ENCODE measurements at places on chromosomes 5 and 9.

- no peak for DNase-seq
Observed at GRCh38 chr5:54090495-54091120, 219.8 kb downstream of the ARL15 start.

GRCh38 chr9:131464354-131465000 is 38.2 kb upstream of the POMT1 start:
- no peak for DNase-seq

GRCh38 chr5:129496421-129496820 is 36.3 kb downstream of the ADAMTS19 start:
- no peak for DNase-seq

DNA sequence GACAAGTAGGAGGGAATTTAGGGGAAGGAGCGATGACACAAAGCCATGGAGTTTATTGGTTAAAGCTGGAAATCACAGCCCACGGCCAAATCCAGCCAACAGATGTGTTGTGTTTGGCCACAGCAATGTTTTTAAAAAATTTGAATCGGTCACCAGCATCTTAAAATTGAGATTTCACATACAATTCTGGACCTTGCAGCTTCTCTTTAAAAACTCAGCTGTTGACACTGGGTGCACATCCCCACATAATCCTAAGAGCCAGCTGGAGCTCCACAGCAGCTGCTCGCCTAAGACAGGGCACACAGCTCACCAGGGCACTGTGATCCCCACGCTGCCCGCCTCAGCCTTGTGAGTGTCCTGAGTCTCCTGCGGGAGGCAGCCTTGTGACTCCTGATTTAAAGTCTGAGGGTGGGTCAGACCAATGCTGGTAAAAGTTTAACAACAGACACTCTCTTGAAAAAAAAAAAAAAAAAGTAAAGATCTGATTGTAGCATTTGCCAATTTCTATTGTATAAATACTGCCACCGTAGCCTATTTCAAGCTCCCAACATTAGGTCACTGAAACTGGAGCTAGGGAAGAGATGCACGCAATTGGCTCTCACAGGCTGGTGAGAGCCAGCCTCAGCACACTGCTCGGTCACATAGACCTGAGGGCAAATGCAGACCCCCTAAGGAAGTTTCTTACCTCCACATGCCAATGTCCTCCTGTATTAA is 124.8 kb downstream of the HSD17B3 start:
- DNase-seq = no peak

DNA sequence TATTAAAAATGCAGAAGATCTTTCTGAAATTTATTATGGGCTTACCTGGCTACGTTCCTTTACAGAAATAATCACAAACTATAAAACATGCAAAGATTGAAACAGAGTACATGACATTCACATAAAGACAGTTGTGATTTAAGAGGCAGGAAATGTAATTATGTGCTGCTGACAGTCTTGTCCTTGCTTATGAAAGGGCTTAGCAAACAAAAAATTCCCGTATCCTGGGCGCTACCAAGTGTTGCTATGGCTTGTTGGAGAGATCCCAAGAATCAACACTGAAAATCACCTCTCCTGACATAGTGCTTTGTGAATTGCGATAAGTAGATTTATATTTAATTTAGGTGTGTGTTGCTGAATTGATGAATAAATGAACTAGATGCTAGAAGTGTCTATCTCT is 352.5 kb upstream of the C9orf72 start:
- DNase-seq = peak; percentile 73

GRCh38 chr9:131441441-131441840 is 47.6 kb downstream of the PRRC2B start:
- no peak for DNase-seq

DNA sequence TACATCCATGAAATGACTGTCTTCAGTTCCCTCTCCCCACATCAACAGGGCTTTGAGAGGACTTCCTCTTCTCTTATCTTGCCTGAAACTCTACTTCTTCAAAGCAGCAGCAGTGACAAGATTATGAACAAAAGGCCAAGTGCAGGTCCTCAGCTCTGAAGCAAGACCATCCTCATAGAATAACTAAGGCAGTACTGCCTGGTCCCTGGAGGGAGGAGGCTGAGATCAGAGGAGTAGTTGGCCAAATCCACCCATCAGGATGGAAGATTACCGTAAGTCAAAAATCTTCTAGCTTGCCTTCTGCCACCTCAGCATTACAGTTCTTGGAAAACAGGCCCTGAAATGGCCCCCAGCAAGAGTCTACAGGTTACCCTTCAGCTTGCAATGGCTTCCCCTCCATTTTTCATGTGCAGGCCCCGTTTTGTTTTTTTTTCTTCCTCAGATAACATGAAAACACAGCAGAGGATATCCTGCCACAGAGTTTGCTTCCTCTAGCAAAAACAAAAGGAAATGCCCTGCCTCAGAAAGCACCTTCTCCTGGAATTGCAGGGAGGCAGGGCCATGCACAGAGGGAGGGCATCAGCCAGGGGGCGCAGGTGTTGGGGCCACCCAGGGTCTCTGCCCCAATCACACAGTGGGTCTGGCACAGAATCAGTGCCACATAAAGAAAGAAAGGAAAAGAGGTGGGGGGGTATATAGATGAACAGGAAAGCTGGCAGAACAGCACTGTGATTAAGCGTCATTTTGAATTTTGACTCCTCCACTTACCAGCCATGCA is 40.0 kb downstream of the KLHL3 start:
- DNase-seq = no peak

DNA sequence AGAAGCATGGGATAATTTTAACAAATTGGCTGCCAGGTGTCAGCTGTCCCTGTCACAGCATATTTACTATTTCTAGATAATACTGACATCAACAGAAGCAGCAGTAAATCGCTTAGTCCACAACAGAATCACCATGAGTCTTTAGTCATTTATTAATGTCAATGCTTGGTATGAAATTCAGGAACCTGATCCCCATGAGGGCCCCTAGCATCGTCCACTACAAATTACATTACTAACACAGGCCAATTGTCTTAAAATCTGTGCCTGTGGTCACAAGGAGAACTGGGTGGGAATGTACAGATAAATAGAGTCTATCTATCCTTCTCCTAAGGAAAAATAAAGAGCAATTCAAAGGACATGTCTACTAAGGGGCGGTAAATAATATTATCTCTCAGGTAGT is 76.1 kb downstream of the TSSK1B start:
- DNase-seq = no peak
